Liver (tissue), 10 donors: ENCODE measurements at places on chromosomes 3 and 15. TPM values are rescaled to one million over a fixed set of nuclear protein-coding genes. Genes with fewer than 3 reads are reported as not detected.

FANCD2OS gene
- not detected for total RNA-seq

ABTB1 gene
- 9.7 TPM for total RNA-seq

FGF7 gene
- total RNA-seq: not detected

CPLX3 gene
- not detected for total RNA-seq

OR5K2 gene
- not detected for total RNA-seq

IQCH gene
- 1.6 TPM for total RNA-seq

SLC15A2 gene
- 2.3 TPM for total RNA-seq

PLSCR5 gene
- total RNA-seq: not detected

MNS1 gene
- total RNA-seq: 0.08 TPM

GOLGA6A gene
- 1.4 TPM for total RNA-seq

CELSR3 gene
- total RNA-seq: 0.33 TPM

SIDT1 gene
- total RNA-seq: 2.2 TPM

PDHB gene
- total RNA-seq: 65.6 TPM

MORC1 gene
- 0.14 TPM for total RNA-seq

DNA sequence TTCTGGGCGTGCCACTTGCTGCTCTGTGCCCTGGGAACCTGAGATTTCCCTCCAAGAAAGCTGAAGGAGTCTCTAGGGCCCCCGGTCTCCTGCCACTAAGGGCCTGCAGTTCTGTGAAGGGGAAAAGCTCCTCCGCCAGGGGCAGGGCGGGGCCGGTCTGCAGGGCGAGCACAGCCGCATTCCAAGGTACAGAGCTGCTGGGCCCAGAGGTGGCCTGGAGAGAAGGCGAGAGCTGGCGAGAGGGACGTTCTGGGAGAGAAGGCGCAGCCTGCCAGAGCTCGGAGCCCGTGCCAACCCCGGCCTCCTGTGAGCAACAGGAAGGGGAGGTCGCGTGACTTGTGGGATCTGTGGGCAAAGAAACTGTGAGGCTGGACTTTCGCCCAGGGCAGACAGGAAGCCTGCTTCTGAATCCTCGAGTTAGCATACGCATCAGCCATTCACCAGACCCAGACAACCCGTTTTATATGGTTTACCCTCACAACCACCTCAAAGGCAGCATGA lies 500.4 kb downstream of the SHQ1 start:
- no peak for DNase-seq
- no peak overlapping the region for H3K27ac ChIP-seq
- no peak overlapping the region for H3K4me3 ChIP-seq
- no peaks in the 10 kb centered on the region for H3K36me3 ChIP-seq
- H3K27me3 ChIP-seq: no peaks in the 10 kb centered on the region

DNA sequence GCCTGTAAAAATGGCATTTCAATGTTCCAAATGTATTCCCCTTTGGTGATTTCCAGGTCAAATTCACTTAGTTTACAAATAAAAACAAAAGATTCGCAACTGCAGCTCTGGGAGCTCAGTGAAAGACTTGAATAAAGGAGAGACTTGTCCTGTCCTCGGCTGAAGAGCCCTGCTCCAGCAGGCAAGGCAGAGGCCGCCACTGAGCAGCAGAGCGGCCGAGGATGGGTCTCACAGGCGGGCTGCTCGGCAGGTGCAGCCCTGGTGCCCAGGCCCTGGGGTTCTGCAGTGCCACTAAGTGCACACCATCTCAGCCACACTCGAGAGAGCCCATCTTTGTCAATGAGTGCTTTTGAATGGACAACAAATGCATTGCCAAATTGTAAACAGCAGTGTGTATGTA lies 856.2 kb downstream of the AGBL1 start:
- H3K27me3 ChIP-seq: peaks cover 6% of the 10 kb centered on the region
- DNase-seq: no peak
- no peaks in the 10 kb centered on the region for H3K4me1 ChIP-seq

DNA sequence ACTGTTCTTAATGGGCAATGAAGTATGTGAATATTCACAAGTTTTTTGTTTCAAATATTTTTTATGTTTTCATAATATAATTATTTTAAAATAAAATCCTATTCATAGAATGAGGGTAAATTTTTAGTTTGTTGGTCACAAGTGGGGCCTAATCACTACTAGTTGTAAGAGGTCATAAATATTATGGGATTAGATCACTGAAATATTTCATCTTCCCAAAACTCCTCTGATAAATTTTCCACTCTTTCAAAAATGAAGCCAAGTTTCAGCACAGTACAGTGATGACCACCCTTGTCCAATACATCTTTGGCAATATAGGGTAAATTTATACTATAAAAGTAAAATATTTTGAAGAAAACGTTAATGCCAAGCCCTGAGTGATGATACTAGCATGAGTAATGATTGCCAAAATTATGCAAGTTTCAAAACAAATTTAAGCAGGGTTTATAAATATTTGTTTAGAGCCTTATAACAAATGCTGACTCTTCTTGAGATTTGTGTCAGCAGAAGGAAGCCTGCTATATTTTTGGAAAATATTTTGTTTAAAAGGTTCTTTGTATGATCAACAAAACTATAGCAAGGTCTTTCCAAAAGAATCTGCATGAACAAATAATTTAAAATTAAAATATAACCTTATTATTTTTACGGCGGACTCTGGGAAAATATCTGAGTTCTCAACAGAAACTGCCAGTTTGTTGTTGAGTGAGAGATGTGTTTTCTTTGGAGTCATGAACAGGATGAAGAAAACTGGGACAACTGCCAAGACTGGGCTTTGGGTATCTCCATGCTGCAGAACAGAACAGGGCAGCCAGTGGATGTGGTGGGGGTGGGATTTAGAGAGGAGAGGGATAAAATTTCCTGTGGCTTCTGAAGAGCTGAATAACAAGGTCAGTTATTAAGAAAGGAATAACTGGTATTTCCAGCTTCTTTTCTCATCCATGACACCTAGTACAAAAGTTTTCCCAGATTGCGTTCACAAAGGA lies 17.9 kb upstream of the TM4SF1 start:
- no peak for DNase-seq
- no peaks in the 10 kb centered on the region for H3K27me3 ChIP-seq
- H3K4me3 ChIP-seq: no peak overlapping the region
- peak overlapping the region; percentile 70 for H3K27ac ChIP-seq

DNA sequence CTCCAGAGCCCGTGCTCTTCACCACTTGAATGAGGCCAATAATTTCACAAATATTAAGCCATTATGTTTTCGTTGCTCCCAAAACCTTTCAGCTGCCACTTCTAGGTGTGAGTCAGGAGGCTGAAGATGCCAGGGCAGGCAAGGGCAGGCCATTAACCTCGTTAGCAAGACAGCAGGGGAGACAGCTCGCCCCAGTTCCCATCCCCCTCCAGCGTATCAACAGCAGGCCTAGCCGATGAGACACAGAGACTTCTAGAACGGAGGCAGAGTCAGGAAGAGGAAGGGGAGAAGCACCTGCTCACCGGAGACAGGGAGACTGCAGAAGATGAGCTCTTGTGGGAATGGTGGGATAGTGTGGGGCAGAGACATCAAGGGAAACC lies 28.0 kb upstream of the PLA2G4E start:
- no peak overlapping the region for H3K4me3 ChIP-seq
- no peak overlapping the region for H3K27ac ChIP-seq
- H3K27me3 ChIP-seq: no peaks in the 10 kb centered on the region

GRCh38 chr3:130975251-130975650 lies 51.4 kb downstream of the ASTE1 start:
- H3K4me1 ChIP-seq: no peaks in the 10 kb centered on the region
- H3K27me3 ChIP-seq: no peaks in the 10 kb centered on the region
- H3K4me3 ChIP-seq: no peak overlapping the region
- H3K27ac ChIP-seq: no peak overlapping the region
- H3K36me3 ChIP-seq: peaks cover 14% of the 10 kb centered on the region

GRCh38 chr3:63872135-63872924 lies 8.7 kb downstream of the ATXN7 start:
- no peaks in the 10 kb centered on the region for H3K36me3 ChIP-seq
- DNase-seq: no peak
- no peak overlapping the region for H3K27ac ChIP-seq

- no peak for DNase-seq
- no peak overlapping the region for H3K27ac ChIP-seq
- H3K27me3 ChIP-seq: no peaks in the 10 kb centered on the region
- no peaks in the 10 kb centered on the region for H3K4me1 ChIP-seq
These were observed 64.2 kb upstream of the LCTL start for GRCh38 chr15:66629817-66630576.

DNA sequence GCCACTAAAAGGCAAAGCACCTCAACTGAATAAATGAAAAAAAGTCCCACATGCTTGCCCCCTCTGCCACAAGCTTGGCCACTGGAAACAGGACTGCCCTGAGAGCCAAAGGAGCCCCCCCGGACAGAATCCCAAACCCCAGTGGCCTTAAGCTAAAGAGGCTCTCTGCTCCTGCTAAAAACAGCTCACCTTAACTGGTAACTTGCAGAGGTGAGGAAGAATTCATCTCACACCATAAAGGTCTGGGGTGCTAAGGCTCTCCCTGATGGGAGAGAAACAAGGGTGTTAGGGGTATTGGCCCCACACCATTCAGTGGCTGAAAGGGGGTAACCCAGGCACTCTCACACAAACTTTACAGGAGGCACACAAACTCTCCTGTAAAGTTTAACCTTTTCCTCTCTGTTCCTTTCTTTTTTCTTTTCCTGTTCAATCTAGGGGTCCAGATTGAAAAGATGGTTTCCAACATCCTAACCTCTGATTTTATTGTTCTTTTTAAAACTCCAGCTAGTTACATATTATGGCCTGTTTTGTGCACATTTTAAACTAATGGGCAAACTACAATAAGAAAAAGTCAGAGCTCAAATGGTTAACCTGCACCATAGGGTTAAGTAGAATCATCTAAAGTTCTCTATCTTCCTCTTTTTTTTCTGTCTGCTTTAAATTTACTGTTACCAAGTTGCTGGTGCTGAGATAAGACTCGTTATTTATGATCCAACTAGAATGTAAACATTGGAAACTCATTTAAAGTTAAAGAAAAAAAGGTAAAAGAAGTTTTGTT lies 19.9 kb downstream of the TRANK1 start:
- H3K27ac ChIP-seq: no peak overlapping the region
- H3K27me3 ChIP-seq: no peaks in the 10 kb centered on the region
- H3K4me3 ChIP-seq: no peak overlapping the region
- no peaks in the 10 kb centered on the region for H3K36me3 ChIP-seq
- DNase-seq: no peak

DNA sequence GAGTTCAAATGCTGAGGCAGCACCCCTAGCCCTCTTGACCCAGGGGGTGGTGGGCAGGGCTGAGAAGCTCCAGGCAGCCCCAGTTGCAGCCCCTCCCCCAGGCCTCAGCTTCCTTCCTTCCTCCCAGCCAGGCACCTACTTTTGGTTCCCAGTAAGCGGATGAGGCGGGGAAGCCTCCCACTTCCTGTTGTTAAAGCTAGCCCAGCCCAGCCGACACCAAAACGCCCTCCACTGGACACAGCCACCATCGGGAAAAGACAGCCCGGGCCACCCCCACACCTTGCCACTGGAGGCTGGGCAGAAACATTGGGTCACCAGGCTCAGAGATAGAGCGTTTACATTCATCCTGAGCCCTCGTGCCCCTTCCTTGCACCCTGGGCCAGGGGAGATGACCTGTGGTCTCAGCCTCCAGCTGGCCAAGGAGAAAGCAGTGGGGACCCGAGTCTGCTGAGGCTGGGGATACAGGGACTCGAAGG lies 3.5 kb downstream of the DUSP7 start:
- H3K27ac ChIP-seq: peak overlapping the region; percentile 65
- no peaks in the 10 kb centered on the region for H3K27me3 ChIP-seq
- H3K36me3 ChIP-seq: peaks cover 5% of the 10 kb centered on the region
- H3K4me1 ChIP-seq: peaks cover 7% of the 10 kb centered on the region

DNA sequence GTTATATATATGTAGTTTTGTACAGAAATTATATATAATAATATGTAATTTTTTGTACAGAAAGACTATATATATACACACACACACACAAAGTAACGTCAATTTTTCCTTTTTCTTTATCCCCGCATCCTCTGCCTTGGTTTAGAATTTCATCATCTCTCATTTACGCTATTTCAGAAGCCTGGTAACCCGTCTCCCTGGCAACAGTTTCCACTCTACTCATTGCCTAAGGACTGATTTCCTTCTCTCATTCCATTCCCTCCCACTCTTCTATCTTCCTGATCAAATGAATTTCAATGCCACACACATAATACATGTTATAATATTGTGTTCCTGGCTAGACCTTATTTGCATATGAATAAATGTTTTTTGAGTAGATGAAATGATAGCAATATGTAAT lies 47.8 kb upstream of the NDN start:
- H3K27ac ChIP-seq: no peak overlapping the region
- no peak overlapping the region for H3K4me3 ChIP-seq
- no peaks in the 10 kb centered on the region for H3K36me3 ChIP-seq
- no peaks in the 10 kb centered on the region for H3K27me3 ChIP-seq

- H3K36me3 ChIP-seq: no peaks in the 10 kb centered on the region
- DNase-seq: no peak
- H3K27ac ChIP-seq: no peak overlapping the region
- no peaks in the 10 kb centered on the region for H3K4me1 ChIP-seq
- no peak overlapping the region for H3K4me3 ChIP-seq
These were observed 53.3 kb upstream of the CMSS1 start for GRCh38 chr3:99764377-99764776.

DNA sequence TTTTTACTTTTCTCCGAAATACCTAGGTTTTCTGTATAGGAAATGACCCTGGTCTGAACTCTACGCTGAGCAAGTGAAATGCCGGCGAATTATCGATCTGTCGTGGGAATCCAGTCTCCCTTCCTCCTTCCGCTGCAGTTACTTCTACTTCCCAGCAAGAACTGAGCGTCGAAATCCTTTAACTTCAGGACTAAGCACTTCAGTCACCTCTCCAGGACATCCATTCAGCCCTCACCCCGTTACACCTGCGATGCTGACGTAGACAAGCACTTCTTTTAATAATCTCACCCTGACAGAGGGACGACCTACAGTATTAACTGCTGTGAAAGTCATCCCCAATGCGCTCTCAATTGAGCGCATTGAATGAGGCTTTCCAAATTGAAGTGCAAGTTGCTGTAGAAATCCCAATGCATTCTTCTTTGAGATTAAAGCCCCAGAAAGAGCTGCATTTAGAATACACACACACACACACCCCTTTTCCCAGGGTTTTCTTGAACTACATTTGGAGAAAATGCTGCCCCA lies 1.3 kb downstream of the TOP2B start:
- peak overlapping the region; percentile 59 for H3K4me3 ChIP-seq
- peak overlapping the region; percentile 94 for H3K27ac ChIP-seq

GRCh38 chr3:34956511-34956910 lies 682.8 kb upstream of the ARPP21 start:
- H3K27me3 ChIP-seq: no peaks in the 10 kb centered on the region
- no peak overlapping the region for H3K27ac ChIP-seq
- no peaks in the 10 kb centered on the region for H3K4me1 ChIP-seq

DNA sequence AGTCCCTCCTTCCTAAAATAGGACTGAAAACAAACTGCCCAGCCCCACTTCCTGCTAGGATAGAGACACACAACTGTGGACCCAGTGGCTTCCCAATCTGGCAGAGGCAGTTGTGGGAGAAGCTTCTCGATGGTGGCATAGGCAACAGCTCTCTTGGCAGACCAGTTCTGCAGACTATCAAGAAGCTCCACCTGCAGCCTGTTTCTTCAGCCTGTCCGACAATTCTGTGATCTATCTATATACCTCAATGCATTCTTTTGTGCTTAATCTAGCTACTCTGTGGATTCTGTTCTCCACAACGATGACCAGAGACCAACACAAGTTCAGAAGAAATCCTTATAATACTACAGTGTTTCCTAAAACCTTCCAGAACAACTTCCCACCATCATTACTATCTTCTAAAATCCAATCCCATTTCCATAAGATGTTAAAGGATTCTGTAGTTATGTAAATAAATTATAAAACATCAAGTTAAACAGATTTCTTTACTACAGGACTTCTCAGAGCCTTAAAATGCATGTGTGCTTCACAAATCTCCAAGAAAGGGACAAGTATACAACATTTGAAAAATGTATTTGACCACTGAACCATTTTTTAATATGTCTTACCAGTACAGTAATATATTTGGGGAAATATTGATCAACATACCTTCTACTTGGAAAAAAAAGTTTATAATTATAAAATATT lies 57.7 kb downstream of the IGF2BP2 start:
- no peaks in the 10 kb centered on the region for H3K36me3 ChIP-seq
- no peak overlapping the region for H3K4me3 ChIP-seq
- H3K4me1 ChIP-seq: no peaks in the 10 kb centered on the region
- no peak for DNase-seq
